ENCODE measurements at places on chromosomes 6 and 20. TPM values are rescaled to one million over a fixed set of nuclear protein-coding genes. Genes with fewer than 3 reads are reported as not detected.

CLPSL2 gene
- not detected for total RNA-seq

SIRPG gene
- not detected for total RNA-seq

FAM184A gene
- 44.8 TPM for total RNA-seq

PRDM13 gene
- not detected for total RNA-seq

GJA10 gene
- not detected for total RNA-seq

FAM162B gene
- 1.3 TPM for total RNA-seq

CTCFL gene
- not detected for total RNA-seq

C20orf96 gene
- 7.5 TPM for total RNA-seq

POLH gene
- total RNA-seq = 17.8 TPM

Data from parietal lobe (tissue), 2 donors.